CD4-positive, alpha-beta T cell treated with Interleukin-15 for 4 hours (primary cell): ENCODE measurements at places on chromosomes 1 and 21.

GRCh38 chr1:110639724-110640386, 33.7 kb upstream of the KCNA2 start:
- DNase-seq: no peak

DNA sequence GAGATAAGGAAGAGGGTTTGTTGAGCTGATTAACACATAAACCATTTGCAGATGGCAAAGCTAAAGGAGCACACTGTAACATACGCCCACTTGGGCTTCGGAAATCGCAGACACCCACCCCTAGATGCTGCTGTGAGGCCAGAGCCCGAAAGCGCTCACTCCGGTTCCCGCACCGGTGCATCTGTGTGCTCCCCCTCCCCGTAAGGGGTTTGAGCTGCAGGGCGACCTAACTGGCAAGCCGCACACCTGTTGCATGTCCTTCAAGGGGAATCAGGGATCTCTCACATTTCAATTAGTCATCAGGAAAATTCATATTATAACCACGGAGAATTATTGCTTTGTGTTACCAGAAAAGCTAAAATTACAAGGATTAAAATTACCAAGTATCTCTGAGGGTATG, 1.4 kb upstream of the CFH start:
- no peak for DNase-seq

GRCh38 chr1:90761156-90761555, 44.1 kb upstream of the BARHL2 start:
- no peak for DNase-seq

GRCh38 chr1:223290397-223290796, 73.6 kb downstream of the SUSD4 start:
- no peak for DNase-seq

DNA sequence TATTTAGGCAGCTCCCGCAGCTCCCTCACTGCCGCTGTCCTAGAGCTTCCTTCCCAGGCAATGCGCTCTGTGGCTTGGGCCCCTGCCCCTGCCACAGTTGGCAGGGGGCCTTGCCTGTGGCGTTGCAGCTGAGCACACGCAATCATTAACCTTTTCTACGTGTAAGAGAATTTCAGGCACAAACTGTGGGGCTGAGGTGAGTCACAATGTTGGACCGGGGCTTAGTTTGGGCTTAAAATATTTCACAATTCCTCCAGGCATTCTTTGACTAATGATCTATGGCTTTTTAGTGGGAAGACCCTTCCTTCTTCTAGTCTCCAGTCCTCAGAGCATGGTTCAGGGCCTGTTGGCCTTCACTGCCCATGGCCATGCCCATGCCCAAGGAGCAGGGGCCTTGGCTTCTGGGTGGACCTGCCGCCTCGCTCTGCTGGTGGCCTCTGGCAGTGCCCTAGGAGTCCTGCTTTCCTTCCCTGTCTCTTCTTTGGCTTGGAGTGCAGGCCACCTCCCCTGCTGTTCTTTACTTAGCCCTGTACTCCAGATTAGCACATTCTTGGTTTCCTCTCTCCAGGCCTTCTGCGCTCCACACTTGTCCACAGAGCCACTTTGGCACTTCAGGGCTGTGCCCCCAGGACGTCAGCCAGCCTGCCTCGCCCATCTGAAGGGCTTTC, 39.2 kb downstream of the MAPKAPK2 start:
- no peak for DNase-seq

DNA sequence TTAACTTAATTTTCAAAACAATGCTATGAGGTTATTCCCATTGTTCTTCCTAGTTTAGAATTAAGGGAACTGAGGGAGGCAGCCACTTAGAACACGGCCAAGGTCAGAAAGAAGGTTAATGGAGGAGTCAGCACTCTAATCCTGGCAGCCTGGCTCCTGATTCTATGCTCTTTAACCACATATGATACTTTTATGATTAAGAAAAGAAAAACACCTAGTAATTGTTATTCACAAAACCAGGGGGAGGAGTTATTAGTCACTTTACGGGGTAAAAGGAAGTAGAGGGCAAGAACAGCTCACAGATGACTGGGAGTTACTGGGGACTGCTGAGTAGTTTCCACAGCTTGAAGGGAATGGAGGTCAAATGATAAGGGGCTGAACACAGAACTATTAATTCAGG, 38.6 kb downstream of the GADD45A start:
- no peak for DNase-seq

DNA sequence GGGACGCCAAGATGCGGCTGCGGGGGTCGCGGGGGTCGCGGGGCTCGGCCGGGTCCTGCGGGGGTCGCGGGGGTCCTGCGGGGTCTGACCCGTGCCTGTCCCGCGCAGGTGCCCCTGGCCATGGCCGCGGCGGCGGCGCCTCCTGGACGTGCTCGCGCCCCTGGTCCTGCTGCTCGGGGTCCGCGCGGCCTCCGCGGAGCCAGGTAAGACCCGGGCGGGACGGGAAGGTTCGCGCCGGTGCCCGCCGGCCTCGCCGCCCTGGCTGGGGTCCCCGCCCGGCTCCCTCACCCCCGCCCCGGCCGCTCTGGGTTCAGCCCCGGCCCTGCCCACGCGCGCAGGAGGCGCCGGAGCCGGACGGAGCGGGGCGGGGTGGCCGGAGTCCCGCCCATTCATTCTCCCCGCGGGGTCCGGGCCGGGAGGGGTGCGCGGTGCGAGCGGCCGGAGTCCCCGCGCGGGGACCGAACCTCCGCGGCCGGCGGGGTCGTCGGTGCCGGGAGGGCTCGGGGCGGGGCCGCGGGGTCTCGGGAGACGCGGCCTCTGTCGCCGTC, 380 bp downstream of the COL18A1 start:
- DNase-seq: no peak

GRCh38 chr1:175494011-175494554, 249.3 kb downstream of the TNR start:
- DNase-seq: no peak

- no peak for DNase-seq
Observed at GRCh38 chr1:28162151-28162550, 14.3 kb downstream of the PTAFR start.

GRCh38 chr1:2155788-2156187, 38.8 kb downstream of the FAAP20 start:
- no peak for DNase-seq

DNA sequence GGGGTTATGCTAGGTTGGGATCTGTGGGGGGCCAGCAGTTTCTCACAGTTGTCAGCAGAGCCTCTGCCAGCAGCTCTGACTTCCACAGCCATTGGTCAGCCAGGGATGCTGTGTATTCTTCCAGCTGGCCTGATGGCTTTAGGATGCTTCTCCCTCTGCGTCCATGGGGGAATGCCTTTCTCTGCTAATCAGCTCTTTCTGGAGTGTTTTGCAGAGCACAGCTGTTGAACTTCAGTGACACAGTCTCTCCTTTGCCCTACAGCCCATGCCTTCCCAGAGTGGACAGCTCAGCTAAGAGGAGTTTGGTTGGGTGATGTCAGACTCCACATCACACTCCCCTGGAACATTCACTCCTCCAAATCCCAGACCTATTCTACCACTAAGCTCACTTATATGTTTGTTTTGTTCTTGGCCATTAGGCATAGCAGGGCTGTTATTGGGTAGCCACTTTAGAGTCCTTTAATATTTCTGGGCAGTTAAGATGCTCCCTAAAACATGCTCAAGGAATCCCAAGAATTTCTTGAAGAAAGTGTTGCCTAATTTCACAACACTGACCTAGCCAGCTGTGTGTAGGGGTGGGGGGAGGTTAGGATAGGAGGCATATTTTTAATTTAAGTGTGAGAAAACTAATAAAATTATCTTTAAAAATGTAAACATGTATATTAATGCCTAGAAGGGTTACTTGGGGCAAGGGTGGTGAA, 75.3 kb upstream of the KIAA0040 start:
- no peak for DNase-seq

DNA sequence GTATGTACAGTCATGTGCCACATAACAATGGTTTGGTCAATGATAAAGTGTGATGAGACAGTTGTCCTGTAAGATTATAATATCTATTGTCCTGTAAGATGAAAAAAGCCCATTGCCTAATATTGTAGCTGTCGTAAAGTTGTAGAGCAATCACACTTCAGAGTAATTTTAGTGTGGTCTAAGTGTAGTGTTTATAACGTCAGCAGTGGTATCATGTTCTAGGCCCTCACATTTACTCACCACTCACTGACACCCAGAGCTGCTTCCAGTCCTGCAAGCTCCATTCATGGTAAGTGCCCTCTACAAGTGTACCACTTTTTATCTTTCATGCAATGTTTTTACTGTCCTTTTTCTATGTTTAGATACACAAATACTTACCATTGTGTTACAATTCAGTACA, 259.9 kb upstream of the RAB4A start:
- DNase-seq: no peak

- no peak for DNase-seq
Observed at GRCh38 chr1:21946836-21947587, 9.9 kb upstream of the HSPG2 start.

DNA sequence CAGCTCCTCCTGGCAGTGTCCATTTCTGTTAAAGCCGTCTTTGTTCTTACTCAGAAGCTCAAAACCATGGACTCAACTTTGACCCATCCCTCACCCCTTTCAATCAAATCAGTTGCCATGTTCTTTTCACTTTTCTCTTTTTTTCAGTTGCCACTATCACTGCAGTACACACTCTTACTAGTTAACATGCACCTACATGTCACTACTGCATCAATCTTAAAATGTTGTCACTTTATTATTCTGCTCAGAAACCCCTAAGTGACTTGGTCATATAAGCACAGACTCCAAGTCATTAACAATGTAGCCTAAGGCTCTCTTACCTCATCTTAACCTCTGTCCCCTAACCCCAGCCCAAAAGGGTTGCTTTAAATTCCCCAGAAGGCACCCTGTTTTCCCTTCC, 9.0 kb downstream of the ZNF697 start:
- DNase-seq: no peak

DNA sequence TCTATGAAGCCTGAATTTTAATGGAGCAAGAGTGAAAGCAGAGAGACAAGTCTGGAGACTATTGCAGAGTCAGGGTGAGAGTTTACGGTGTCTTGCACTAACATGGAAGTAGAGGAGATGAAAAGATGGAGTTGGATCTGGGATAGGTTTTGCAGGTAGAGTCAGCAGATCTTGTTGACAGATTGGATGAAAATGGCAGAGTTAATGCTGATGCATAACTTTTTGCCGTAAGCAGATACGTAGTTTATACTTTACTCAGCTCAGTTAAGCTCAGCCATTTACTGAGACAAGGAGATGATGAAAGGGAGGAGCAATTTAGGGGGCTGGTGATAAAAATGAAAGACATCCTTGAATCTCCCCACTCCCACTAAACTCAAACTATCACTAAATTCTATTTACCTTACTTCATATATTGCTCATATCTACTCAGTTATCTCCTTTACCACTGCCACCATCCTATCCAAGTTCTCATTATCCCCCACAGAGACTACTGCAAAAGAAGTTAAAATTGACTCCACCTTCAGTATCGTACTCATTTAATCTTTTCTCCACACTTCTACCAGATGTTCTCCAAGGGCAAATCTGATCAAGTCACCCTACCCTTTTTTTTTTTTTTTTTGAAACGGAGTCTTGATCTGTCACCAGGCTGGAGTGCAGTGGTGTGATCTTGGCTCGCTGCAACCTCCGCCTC, 13.8 kb downstream of the C1orf185 start:
- DNase-seq: no peak

GRCh38 chr1:5646486-5647149, 345.6 kb downstream of the NPHP4 start:
- DNase-seq: no peak

DNA sequence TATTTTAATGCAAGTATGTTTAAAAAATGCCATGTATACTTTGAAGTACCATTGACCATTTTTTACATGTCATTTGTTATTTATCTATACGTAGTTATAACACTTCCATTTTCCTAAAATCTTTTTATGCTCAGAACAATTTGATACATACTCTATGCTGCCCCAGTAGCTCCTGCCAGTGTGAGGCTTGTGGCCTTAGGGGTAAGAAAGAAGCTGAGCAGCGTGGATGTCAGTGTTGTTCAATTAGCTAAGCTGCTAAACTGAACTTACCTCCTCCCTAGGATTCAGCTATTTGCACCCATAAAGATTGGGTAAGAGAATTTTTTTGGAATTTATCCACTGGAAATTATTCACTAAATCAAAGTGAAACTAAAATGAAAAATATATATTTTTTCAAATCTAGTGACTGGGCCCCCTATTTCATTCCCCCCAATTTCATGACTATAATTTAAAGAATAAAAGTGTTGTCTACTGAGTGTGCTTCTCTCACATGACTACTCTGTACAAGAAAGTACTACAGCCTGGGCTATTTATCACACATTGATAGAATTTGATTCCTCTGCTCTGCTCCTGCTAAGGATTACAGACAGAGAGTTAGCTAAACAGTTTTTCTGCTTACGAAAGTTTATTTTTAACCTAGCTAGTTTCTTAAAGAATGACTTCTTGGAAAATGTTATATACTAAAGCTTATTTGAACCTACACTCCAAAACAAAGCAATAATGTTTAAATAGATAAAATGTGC, 1030.3 kb upstream of the ADGRL4 start:
- DNase-seq: no peak

GRCh38 chr1:216462066-216462775, 39.0 kb upstream of the USH2A start:
- DNase-seq: no peak

DNA sequence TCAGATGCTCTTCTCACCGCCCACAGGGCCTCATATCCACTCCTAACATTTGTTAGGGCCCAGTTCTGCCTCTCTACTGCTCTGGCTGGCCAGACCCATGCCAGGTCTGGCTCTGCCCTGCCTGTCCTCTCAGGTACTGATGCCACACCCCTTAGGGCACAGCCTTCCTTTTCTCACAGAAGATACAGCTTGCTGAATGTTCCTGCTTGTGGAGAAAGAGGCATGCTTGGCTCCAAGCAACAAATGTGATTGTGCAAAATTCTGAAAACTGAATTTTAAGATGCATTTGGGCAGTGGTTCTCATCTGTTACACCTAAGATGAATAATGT, 178.1 kb downstream of the TGFBR3 start:
- DNase-seq: no peak

DNA sequence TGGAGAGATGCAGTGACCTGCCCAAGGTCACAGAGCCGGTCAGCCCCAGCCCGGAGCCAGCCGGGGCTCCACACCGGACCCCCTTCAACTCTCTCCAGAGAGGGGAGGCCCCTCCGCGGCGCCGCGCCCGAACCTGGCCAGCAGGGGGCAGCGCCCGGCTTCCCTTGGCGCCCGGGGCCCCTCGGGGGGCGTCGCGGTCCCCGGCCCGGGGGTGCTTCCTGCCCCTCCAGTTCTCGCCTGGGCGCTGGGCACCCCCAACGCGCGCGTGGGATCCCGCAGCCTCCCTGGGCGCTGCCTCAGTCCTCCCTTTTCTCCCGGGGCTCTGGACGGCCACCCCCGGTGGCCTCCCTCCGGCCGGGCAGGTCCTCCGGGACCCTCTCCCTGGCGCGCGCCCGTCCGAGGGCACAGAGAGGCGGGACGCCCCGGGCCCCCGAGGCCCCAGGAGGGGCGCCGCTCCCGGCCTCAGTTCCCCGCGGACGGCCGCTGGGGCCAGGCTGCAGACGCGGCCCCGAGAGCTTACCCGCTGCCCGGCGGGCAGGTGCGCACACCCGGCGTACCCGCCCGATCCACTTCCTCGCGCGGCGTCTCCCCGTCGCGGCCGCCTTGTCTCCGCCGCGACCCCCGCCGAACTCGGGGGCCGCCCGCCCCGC, 406 bp downstream of the HTR1D start:
- peak; percentile 3 for DNase-seq

- DNase-seq: no peak
Observed at GRCh38 chr1:91579658-91580228, 79.1 kb downstream of the CDC7 start.
